ENCODE measurements at places on chromosomes 1 and 21.

- no peak for DNase-seq
Observed at GRCh38 chr1:8423269-8423691, 105.4 kb downstream of the SLC45A1 start.

GRCh38 chr1:66210635-66211244 lies 323.2 kb upstream of the SGIP1 start:
- DNase-seq = no peak

GRCh38 chr1:24830680-24831272 lies 85.5 kb downstream of the CLIC4 start:
- no peak for DNase-seq

GRCh38 chr1:227315629-227316346 lies 2.5 kb downstream of the CDC42BPA start:
- no peak for DNase-seq

DNA sequence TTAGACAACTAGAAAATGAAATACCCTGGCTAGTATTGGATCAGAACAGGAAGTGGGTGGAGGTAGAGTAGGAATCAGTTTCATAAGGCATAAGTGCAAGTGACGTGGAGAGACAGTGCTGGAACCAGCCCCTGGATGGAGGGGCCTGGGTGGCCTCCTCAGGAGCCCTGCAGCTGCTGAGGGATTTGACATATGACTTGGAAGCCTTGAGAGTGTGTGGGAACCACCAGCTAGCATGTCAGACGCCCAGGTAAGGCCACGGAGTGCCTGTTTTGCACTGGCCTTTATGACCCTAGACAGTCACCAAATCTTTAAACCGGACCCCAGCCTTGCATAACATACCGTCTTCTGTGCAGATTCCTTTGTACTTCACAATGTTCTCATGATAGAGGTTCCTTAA lies 94.4 kb downstream of the RAVER2 start:
- DNase-seq = no peak

GRCh38 chr21:46051821-46052675 lies 45.9 kb upstream of the COL6A2 start:
- DNase-seq = no peak

DNA sequence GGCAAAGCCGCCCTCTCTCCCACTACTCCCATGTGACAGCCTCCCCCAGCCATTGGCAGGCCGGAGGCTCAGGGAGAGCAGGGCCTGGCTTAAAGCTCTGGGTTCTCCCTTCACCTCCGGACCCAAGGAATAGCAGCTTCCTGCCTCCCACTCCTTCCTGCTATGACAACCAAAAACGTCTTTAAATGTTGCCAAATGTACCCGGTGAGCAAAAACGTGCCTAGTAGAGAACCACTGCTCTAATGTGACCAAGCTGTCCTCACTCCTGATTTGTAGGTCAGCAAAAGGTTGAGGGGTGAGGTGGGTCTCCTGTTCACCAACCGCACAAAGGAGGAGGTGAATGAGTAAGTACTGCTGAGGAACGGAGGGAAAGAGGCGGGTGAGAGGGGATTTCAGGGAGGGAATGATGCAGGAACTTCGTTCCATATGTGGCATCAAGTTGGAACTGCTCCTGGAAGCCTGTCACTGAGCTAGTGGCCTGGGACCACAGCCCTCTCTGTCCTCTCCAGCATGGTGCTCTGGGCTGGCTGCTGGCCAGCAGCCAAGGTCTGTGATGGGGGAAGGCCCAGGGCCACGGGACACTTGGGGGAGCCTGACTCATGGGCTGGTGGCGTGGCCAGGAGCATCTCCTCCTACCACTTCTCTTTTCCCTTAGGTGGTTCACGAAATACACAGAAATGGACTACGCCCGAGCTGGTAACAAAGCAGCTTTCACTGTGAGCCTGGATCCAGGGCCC lies 5.7 kb downstream of the MRTO4 start:
- DNase-seq = no peak

DNA sequence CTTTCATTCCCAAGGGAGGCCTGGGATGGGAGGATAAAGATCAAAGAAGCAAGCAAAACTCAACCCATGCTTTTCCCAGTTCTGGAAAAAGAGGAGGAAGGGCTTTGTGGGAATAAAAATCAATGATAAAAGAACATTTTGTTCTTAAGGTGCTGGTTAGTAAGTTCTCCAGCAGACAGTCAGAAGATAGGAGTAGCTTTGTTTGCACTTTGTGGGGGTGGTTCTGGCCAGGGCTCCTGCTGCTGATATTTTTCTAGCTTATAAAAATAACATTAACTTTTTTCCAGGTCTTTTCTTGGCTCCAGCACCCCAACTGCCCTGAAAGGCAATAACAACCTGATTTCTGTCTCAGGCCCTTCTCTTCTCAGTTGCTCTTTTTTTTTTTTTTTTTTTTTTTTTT lies 220.0 kb downstream of the FGGY start:
- no peak for DNase-seq

DNA sequence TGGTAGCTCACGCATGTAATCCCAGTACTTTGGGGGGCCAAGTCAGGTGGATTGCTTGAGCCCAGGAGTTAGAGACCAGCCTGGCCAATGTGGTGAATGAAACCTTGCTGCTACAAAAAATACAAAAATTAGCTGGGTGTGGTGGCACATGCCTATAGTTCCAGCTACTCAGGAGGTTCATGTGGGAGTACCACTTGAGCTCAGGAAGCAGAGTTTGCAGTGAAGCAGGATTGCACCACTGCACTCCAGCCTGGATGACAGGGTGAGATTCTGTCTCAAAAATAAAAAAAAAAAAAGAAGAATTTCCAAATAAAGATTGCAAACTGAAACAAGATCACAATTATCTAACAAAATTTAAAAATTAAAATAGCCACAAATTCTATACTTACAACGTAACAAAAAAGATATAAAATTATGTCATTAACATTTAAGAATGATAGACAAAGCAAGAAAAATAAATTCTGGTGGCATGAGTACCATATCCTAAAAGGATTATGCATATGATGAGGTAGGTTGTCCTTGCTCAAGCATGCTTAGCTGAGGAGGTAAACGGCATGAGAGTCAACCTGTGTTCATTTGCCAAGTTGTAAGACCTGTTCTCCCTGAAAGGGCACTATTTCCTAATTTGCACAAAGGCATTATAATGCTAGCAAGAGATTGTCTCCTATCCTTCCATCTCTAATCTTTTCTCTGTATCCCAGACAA lies 20.2 kb downstream of the IPP start:
- DNase-seq = no peak

GRCh38 chr1:77373702-77374101 lies 91.9 kb downstream of the AK5 start:
- no peak for DNase-seq

- DNase-seq = no peak
Observed at GRCh38 chr1:167641786-167642500, 11.9 kb downstream of the RCSD1 start.

DNA sequence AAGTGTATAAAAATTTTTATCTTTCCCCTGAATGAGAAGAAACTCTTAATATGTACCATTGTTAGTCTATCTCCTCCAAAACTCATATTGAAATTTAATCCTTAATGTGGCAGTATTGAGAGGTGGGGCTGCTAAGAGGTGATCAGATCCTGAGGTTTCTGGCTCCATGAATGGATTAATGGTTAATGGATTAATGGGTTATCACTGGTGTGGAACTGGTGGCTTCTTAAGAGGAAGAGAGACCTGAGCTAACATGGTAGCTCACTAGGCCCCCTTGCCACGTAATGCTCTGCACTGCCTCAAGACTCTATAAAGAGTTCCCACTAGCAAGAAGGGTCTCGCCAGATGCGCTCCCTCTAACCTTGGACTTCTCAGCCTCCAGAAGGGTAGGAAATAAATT lies 70.6 kb upstream of the ZBTB18 start:
- no peak for DNase-seq

GRCh38 chr1:98133131-98133530 lies 212.3 kb upstream of the DPYD start:
- no peak for DNase-seq

GRCh38 chr1:16208270-16208987 lies 4.0 kb downstream of the ARHGEF19 start:
- DNase-seq = no peak

DNA sequence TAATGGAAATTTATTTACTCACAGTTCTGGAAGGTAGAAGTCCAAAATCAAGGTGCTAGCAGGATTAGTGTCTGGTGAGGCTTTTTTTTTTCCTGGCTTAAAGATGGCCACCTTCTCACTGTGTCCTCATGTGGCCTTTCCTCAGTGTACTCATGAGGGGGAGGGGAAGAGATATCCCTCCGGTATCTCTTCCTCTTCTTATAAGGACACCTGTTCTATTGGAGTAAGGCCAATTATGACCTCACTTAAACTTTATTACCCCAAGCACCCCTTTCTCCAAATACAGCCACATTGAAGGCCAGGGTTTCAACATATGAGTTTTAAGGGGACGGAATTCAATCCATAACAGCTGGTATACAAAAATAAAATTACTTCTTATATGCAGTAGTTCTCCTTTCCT lies 203.7 kb upstream of the C1orf87 start:
- no peak for DNase-seq

GRCh38 chr21:42446531-42446930 lies 42.8 kb downstream of the UBASH3A start:
- no peak for DNase-seq

GRCh38 chr1:8423692-8424538 lies 106.0 kb downstream of the SLC45A1 start:
- DNase-seq = no peak

GRCh38 chr1:248818505-248819374 lies 7.0 kb downstream of the SH3BP5L start:
- no peak for DNase-seq

GRCh38 chr1:55636696-55637095 lies 421.5 kb upstream of the USP24 start:
- no peak for DNase-seq

- no peak for DNase-seq
Observed at GRCh38 chr1:61204528-61204927, 122.2 kb downstream of the NFIA start.

DNA sequence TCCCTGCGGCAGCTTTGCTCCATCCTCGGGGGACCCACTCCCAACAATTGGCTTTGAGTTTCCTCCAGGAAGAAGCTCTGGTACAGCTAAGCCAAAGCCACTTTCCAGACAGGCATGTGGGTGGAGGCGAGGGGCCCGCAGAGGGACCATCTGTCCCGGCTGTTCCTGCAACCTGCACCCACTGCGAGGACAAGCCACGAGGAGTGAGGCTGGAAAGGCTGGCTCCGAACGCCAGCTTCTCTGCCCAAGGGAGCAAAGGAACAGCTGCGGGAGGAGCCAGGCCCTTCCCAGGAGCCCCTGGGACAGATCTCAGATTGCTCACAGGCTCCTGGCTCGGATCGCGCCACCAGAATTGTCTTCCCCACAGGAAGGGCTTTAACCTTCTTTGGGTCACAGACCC lies 28.3 kb upstream of the PEF1 start:
- DNase-seq = no peak

GRCh38 chr1:11735531-11735853 lies 444 bp upstream of the AGTRAP start:
- no peak for DNase-seq

- DNase-seq = no peak
Observed at GRCh38 chr1:1020000-1020404, at the start of gene AGRN. Gene AGRN (plus strand): TSS chr1:1020120. CDS start chr1:1020173, 53 bp downstream.

- DNase-seq = peak; percentile 61
Observed at GRCh38 chr21:31604591-31605190, 54.8 kb upstream of the SOD1 start.

GRCh38 chr1:58266242-58266641 lies 280.3 kb downstream of the OMA1 start:
- DNase-seq = no peak

DNA sequence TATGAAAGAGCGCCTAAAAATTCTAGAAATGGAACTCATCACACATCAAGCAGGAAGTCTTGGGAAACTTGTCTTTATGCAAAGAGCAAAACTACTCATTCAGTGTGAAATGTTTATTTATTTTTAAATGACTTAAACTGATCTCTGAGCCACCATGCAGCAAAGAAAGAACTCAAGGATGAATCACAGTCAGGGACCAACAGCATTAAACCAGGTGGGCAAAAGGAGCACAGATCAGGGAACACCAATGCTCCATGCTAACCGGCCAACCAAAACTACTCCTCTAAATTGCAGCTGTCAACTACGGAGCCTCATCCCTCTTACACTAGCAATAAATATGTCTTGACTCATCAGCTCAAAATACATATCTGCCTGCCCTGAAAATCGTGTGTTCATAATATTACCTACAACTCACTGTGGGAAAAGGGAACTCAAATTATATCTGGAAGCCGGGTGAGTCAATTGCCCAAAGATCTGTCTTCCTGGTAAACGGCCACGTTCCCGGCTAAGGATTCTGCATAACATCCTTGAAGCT lies 129.2 kb downstream of the PTPN14 start:
- no peak for DNase-seq

- no peak for DNase-seq
Observed at GRCh38 chr1:209497729-209498128, 85.8 kb upstream of the CAMK1G start.

- no peak for DNase-seq
Observed at GRCh38 chr1:182175361-182175931, 113.9 kb upstream of the ZNF648 start.

DNA sequence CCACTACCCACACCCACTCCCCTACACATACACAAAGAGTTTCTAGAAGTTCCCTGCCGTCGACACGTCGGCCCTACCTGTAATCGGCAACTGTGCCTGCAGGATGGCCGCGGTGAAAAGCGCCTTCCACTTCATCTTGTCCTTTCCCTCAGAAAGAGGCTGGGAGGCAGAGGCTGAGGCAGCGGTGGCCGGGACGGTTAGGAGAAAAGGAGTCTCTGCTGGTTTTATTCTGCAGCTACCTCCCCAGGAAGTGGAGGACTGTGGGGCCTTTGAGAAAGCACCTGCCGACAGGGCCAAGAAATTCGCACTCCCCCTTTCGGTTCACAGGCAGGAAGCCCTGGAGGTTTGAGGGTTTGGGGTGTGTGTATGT lies at the start of gene CD247:
Gene CD247 (minus strand): TSS at position 199 of the 370 bp plus-strand sequence. CDS start 64 bp downstream, at position 135.
- no peak for DNase-seq

- no peak for DNase-seq
Observed at GRCh38 chr1:67540733-67541125, 110.5 kb upstream of the SERBP1 start.

- no peak for DNase-seq
Observed at GRCh38 chr1:156801409-156802121, 15.1 kb downstream of the SH2D2A start.

GRCh38 chr1:150142083-150142482 lies 7.6 kb upstream of the PLEKHO1 start:
- no peak for DNase-seq

DNA sequence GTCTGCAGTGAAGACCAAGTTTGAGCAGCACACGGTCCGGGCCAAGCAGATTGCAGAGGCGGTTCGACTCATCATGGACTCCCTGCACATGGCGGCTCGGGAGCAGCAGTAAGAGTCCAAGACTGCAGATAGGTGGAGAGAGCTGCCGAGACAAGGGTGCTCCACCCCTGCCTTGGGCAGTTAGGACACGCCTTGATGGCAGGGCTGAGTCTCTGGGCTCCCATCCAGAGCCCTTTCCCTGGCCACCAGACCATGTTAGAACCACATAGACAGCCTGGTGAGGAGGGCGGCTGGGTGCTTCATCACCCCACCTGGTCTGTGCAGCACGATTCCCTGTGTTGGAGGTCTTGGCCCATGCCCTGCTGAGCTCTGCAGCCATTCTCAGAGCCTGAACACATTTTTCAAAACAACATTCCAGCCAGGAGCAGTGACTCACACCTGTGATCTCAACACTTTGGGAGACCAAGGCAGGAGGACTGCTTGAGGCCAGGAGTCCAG lies 17.3 kb upstream of the MIIP start:
- DNase-seq = no peak

GRCh38 chr21:42149656-42150473 lies 69.1 kb upstream of the ABCG1 start:
- no peak for DNase-seq
